ENCODE measurements at places on chromosomes 11 and 22. TPM values are rescaled to one million over a fixed set of nuclear protein-coding genes. Genes with fewer than 3 reads are reported as not detected.

Gene DESI1
- polyA plus RNA-seq, result 86.4 TPM

Gene HSD17B12
- polyA plus RNA-seq, result 69.1 TPM

Gene KDM4E
- polyA plus RNA-seq, result not detected

Gene NRIP3
- polyA plus RNA-seq, result 1.00 TPM

Gene MMP7
- not detected for polyA plus RNA-seq

Gene OR5AR1
- not detected for polyA plus RNA-seq

Gene SMTNL1
- not detected for polyA plus RNA-seq

Gene PANX3
- polyA plus RNA-seq, result not detected

All from right cardiac atrium (tissue), 5 donors.